ENCODE measurements at places on chromosomes 11 and 22.

DNA sequence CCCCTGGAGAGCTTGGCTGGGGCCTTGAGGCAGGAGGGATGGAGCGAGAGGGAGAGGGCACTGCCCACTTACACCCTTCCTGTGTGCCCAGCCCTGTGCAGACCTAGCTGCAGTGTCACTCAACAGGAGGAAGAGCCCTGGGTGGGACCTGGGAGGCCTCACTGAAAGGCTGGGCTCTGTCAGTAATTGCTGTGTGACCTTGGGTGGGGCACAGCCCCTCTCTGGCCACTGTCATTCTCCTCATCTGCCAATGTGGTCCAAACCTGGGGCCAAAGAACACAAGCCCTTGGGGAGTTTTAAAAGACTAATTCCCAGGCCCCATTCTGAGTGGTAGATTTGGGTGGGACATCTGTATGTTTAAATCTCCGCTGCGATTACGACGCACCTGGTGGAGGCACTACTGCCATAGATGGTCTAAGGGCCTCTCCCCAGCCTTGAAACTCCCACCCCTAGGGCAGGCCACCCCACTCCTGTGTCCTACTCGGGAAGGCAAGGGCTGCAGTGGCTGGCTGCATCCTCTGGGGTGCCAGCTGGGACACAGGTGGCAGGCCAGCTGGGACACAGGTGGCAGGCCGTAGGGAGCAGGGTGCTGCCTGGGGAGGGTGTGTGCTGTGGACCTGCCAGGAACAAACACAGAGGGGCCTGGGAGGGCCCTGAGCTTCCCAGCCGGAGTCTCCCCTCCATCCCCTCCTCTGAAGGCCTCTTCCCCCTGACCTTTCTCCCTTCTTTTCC, 12.3 kb upstream of the SOX10 start:
- no peak for DNase-seq

- DNase-seq: no peak
Observed at GRCh38 chr11:126489836-126490660, 134.6 kb downstream of the ST3GAL4 start.

DNA sequence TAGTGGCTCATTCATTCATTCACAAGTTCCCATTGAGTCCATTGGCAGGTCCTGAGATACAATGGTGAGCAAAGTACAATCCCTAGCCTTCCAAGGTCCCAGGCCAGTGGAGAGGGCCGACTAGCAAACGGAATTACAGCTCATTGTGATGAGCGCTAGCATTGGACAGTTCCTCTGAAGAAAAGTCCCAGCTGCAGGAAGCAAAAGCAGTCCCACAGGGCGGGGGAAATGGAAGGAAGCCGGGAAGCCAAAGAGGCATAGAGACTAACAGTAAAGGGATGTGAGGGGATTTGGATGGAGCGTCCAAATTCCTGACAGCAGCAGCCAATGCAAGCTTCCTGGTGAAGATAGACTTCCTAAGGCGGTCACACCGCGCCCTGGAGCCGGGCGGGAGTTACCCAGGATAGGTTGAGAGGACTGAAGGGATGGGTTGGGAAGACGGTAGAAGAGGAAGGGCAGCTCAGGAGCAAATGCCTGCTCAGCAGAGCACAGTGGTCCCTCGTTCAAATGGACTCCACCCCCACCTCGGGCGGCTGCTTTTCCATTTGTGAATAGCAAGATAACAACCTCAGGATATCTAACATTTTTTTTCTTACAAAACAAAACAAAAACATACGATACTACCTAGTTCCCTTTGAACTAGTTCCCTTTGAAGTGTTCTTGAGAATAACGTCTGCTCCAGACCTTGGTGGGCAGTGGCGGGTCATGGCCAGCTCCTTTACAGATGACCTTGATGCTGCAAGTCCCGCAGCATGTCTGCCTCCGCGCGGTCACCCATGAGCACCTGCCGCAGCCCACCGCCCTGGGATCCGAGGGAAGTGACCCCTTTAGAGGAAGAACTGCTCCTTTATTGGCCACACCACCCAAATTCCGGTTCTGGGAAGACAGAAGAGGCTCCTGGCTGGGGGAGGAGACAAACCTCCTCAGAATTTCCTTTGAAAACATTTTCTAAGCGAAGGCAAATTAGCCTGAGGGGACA, 132.9 kb downstream of the RASSF10 start:
- DNase-seq: no peak

- DNase-seq: peak; percentile 60
Observed at GRCh38 chr11:34651551-34651950, 30.7 kb downstream of the EHF start.

DNA sequence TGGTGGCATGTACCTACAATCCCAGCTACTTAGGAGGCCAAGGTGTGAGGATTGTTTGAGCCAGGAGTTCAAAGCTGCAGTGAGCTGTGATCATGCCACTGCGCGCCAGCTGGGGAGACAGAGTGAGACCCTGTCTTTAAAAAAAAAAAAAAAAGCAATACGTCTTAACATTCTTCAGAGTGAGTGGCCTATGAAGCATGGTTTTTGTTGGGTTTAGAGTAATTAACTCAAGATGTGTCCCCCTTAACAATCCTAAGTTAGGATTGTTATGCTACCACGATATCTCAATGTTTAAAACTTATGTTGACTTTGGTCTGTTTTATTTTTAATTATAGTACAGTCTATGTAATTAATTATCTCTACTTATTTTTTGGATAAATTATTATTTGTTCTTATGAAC, 156.1 kb downstream of the HIPK3 start:
- no peak for DNase-seq

- no peak for DNase-seq
Observed at GRCh38 chr22:22754961-22755777, 110.8 kb downstream of the GGTLC2 start.

DNA sequence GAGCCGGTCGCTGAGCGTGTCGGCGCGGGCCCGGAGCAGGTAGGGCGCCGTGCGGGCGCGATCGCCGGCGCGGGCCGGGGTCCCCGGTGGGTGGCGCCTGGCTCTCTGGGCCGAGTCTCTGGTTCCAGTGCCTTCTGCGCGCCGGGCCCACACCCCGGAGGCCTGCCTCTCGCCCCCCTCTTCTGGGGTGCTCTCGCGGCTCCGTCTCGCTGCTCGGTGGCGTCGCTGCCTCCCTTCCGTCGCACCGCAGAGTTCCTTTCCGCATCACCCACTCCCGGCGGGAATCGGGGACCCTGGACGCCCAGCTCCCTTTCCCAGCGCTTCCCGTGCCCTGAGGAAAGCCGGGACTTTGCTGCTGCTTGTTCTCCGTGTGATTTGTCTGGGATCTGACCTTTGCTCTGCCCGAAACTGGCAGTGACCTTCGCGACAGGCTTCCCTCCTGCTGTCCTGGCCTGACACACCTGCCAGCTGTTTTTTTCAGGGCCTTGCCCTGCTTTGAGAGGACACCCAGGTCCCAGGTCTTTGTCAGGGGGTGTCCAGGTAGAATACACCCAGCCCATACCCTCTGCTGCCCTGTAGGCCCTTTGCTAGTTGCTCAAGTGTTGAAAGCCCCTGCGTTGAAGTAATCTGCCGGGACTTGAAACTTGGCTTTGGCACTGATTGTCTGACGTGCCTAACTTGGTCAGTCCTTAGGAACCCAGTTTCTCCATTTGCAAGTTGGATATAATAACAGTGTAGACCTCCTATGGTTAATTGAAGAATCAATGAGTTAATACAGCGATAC, 711 bp downstream of the FDX1 start:
- DNase-seq: peak; percentile 32

GRCh38 chr11:45872651-45873356, 12.6 kb upstream of the MAPK8IP1 start:
- peak; percentile 95 for DNase-seq

DNA sequence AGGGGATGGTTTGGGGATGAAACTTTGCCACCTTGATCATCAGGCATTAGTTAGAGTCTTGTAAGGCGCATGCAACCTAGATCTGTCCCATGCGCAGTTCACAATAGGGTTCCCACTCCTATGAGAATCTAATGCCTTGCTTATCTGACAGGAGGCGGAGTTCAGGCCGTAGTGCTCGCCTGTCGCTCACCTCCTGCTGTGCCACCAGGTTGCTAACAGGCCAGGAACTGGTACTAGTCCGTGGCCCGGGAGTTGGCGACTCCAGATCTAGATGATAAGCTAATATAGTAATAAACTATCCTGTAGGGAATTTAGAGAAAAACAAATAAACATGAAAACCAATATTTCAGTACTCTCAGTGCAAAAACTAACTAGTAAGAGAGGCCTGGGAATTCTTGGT, 155.4 kb upstream of the ANO5 start:
- no peak for DNase-seq

- DNase-seq: no peak
Observed at GRCh38 chr11:73225851-73226250, 7.8 kb downstream of the P2RY2 start.

GRCh38 chr11:68751331-68751856, at the start of gene TESMIN:
TSS of gene TESMIN (minus strand) at chr11:68751520. CDS start at chr11:68750660, 860 bp downstream.
- no peak for DNase-seq

DNA sequence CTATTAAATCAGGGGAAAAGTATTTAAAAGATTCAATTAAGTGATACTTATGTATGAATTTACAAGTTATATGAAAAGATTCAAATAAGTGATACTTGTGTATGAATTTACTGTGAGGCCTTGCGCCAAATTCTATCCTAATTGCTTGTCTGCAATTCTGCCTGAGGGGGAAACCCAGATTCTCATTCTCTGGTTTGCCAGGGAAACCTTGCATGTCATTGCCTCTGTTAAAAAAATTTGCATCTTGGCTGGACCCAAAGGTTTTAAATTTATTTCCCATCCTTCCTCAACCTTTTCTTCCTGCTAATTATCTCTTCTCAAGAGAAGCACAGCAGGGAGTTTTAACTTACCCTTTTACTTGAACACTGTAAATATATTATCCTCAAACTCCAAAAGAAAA, 13.8 kb downstream of the OLFML1 start:
- no peak for DNase-seq

GRCh38 chr11:134100171-134100570, 31.3 kb downstream of the JAM3 start:
- DNase-seq: no peak

DNA sequence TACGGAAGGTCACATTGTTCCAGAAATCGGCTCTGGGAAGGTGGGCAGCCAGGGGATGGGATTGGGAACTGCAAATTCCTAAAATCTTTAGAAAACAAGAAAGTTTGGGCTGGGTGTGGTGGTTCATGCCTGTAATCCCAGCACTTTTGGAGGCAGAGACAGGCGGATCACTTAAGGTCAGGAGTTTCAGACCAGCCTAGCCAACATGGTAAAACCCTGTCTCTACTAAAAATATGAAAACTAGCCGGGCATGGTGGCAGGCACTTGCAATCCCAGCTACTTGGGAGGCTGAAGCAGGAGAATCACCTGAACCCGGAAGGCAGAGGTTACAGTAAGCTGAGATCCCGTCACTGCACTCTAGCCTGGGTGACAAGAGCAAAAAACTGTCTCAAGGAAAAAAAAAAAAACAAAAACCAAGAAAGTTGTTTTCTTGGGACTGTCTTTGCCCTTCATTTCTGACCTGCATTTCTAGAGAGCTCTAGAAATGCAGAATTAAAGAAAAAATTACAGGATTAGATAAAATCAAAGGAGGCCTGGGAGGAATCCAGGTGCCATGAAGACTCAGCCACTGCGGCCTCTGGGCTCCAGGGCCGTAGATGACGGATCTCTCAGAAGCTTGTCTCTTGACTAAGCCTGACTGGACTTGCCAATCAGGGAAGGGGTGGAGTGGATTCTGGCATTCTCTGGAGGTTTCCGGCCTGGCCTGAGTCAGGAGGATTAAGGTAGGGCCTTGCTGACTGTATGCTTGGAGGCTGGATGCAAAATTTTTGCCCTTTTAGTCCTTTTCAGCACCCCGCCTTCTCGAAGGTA, 5.3 kb upstream of the MALAT1 start:
- DNase-seq: peak; percentile 97

GRCh38 chr22:17376950-17377349, 7.7 kb downstream of the CECR2 start:
- no peak for DNase-seq

DNA sequence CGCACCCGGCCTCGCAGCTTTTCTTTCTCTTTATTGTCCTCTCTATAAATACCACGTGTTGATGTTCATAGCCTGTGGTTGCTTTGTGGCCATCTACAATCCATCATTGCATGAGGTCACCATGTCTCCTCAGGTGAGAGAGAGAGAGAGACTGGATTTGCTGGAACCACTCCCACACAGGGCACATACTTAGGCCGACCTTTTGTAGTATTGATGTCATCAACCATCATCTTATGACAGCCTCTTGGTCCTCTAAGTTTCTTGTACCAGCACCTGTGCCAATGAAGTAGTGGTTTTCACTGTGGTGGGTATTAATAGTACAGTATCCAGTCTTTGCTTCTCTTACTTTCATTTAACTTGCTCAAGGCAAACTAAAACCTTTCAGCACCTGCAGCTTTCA, 22.8 kb upstream of the P2RY6 start:
- DNase-seq: peak; percentile 42

- no peak for DNase-seq
Observed at GRCh38 chr11:24678703-24679348, 182.0 kb downstream of the LUZP2 start.

DNA sequence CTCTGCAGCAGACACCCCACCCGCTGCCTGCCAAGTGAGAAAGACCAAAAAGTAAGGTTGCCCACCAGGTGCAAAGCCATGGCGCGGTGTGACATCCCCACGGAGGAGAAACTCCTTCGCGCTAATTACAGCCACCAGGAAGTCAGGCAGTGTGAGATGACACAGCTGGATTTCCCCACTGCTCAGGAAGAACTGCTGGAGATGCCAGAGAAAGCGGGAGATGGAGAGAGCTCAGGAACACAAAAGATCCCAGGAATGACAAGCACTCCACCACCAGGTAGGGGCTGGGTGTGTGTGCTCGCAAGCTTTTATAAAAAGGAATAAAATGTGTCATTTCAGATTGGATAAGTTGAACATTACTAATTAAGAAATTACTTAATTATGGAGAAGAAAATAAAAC, 292.7 kb downstream of the OPCML start:
- DNase-seq: no peak

GRCh38 chr11:64230171-64230984, at the start of gene DNAJC4:
TSS of gene DNAJC4 (plus strand) at chr11:64230548. CDS start at chr11:64230855, 307 bp downstream.
- peak; percentile 90 for DNase-seq

- peak; percentile 41 for DNase-seq
Observed at GRCh38 chr11:80083531-80083951, 642.7 kb upstream of the TENM4 start.

DNA sequence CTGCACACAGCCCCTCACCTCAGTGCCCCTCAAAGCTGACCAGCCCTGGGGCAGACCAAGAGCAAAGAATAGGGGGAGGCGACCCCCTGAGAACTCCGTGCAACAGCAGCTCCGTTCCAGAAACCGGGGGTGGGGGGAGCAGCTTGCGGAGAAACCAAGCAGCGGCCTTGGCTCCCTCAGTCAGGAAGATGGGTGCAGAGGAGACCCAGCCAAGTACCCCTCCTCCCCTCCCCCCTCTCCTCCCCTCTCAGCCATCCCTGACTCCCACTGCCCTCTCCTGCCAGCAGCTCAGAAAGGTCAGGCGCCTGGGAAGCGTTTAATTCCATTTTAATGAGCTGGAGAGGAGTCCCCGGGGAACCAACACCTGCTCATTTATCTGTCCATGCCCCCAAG, 78.9 kb downstream of the PDE2A start:
- no peak for DNase-seq

DNA sequence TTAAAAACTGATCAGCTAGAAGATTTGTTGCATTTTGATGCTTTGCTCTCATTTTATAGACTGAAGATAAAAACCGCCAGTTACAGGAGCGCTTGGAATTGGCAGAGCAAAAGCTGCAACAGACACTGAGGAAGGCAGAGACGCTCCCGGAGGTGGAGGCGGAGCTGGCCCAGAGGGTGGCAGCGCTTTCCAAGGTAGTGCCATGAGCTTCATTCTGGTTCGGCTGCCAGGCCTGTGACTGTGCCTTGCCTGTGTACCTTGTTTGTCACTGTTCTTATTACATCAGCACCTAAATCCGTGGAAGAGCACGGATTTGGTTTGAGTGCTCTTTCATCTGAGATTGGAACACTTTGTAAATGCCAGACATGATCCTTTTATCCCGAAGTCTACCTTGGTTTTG, 61.4 kb downstream of the PPFIA1 start:
- no peak for DNase-seq
